ENCODE measurements at places on chromosomes 6 and 20. TPM values are rescaled to one million over a fixed set of nuclear protein-coding genes. Genes with fewer than 3 reads are reported as not detected.

GNAS-AS1 gene
- total RNA-seq, result 1.2 TPM

SLC4A11 gene
- under 0.01 TPM for total RNA-seq

PLCG1 gene
- 91.3 TPM for total RNA-seq

TTBK1 gene
- 9.8 TPM for total RNA-seq
